ENCODE measurements at places on chromosomes 7 and 10.

DNA sequence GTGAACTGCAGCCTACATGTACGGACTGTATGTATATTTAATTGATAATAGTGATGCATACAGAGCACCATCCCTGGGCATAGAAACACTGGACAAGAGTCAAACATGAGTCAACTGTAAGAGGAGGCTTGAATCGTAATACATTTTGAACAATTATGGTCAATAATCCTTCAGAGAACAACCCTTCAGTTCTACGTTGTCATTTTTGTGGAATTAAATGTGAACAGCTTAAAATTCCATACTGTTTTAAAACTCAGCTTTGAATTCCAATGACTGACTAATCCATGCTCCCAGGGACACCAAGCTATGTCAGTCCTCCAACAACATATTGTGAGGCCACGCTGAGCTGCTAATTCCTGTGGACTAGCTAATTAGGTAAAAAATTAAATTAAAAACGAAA lies 41.5 kb upstream of the KMT2E start:
- DNase-seq, result no peak

- peak; percentile 5 for DNase-seq
These were observed 137.6 kb downstream of the C10orf105 start for GRCh38 chr10:71582019-71582418.

GRCh38 chr10:78313636-78314035 lies 280.0 kb downstream of the RPS24 start:
- no peak for DNase-seq

GRCh38 chr10:110903280-110904278 lies 15.4 kb downstream of the BBIP1 start:
- DNase-seq, result no peak

GRCh38 chr7:148696787-148697186 lies 1.9 kb upstream of the CUL1 start:
- DNase-seq, result no peak

DNA sequence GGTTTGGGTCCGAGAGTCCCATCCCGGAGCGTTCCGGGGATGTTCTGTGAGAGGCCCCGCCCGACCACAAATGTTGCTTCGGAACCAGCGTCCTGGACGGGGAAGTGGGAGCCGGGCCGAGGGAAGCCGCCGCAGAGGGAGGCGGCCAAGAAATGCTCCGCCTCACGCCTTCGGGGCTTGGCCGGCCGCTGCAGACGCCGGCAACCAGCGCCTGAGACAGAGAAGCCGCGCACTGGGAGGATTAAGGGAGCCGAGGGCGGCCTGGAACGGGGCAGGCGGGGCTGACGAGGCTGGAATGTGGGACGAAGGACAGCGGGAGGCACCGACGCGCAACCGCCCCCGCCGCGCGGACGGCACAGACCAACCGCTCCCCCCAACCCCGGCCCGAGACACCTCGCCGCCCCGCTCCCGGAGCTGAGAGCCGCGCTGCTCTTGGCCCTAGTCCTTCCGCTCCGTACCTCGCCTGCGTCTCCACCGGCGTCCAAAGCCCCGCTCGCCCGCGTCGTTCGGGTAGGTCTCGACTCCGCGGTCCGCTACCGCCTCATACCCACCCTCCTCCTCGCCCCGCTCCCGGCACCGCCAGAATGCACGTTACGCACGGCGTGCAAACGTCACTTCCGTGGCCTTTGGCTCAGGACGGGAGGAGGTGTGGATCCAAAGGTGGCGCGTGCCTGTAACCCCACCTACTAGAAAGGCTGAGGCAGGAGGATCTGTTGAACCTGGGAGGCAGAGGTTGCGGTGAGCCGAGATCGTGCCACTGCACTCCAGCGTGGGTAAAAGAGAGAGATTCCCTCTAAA lies 36.7 kb upstream of the KCTD7 start:
- DNase-seq, result peak; percentile 79

DNA sequence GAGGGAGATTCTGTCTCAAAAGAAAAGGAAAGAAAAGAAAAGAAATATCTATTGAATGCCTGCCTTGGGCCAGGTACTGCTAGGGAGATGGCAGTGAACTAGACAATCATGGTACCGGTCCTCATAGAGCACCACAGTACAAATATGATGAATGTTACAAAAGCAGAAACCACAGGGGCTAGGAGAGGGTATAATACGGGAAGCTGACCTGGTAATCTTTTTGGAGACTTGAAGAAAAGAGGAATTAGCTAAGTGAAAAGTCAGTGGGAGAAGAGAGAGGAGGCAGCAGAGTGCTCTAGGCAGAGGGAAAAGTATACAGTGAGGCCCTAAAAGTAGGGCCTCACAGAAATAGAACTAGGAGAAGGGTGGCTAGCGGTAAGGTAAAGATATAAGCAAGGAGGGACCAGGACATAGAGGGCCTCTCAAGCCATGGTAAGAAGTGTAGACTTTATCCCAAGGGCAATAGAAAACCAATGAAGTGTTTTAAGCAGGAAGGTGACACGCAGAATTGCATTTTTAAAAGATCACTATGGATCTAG lies 42.8 kb upstream of the WNT8B start:
- peak; percentile 46 for DNase-seq

Measured in MV-4-11 (cell line).